ENCODE measurements at places on chromosomes 12 and 14.

- DNase-seq, result no peak
These were observed 1.1 kb downstream of the ANGEL1 start for GRCh38 chr14:76811561-76811960.

GRCh38 chr12:116393859-116394650 lies 116.6 kb upstream of the MED13L start:
- DNase-seq, result no peak

GRCh38 chr14:72925815-72926291 lies 411 bp upstream of the DCAF4 start:
- DNase-seq, result no peak

DNA sequence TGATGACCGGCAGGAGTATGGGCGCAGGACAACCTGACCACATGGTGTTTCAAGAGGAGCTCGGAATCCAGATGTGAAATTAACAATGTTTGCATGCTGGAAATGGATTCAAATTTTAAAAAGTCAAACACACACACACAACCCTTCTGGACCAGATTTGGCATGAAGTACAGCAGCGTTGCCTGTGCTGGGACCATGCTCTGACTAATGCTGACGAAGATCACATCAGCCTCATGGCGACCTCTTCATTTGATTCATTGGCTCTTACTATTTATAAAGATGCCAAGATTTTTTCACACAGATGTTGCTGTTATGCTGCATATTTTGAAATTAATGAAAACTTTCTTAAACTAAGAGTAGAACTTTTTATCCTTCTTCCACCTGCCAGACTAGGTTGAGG lies 926.6 kb upstream of the TMEM132C start:
- DNase-seq, result no peak
